ENCODE measurements at places on chromosomes 16 and 17.

- DNase-seq = no peak
These were observed 724 bp downstream of the MVP start for GRCh38 chr16:29820730-29821642.

- no peak for DNase-seq
These were observed 205.2 kb upstream of the CDH5 start for GRCh38 chr16:66161269-66161668.

DNA sequence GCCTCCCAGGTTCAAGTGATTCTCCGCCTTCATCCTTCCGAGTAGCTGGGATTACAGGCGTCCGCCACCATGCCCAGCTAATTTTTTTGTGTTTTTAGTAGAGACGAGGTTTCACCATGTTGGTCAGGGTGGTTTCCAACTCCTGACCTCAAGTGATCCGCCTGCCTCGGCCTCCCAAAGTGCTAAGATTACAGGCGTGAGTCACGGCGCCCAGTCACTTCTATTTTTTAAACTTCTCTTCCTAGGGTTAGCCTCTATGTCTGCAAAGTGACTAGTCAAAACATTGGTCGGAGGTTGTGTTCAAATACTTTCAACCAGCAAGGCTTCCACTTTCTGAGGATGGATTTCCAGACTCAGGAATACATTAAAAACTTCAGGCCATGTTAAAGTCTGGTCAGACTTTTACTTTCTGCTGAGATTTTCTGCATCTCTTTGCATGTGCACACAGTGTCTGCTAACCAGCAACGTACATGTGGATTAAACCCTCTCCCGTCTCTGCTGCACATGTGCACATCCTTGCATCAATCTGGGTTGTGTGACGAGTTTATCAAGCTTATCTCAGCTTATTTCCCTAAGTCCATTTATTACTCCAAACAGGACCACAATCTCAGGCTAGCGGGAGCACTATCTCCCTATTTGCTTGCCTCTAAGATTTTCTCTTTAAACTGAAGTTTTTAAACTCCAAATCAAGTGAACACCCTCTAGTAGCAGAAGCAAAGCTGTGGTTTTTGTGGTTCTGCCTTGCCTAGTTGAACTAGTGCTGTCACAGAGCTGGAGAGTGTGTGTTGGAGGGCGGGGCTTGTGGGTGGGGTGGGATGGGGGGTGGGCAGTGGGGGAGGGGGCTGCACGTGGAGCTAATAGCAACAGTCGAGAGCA is 525.2 kb upstream of the GOT2 start:
- no peak for DNase-seq

DNA sequence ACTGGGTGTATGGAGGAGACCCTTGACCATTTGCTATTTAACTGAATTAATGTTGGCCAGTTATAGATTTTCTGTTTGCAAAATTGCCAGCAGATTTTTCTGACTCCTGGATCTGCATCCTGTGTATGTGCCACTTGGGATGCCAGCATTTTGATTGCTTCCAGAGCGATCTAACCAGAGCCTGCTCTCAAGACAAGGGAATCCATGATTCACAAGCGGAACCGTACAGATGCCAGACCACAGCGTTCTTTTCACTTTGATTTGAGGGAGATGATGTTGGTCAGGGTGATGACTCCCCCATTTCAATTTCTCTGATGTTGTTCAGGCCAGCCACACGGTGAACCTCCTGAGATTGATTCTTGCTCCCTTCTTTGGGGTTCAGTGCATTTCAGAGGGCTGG is 228.7 kb downstream of the CDH13 start:
- no peak for DNase-seq

DNA sequence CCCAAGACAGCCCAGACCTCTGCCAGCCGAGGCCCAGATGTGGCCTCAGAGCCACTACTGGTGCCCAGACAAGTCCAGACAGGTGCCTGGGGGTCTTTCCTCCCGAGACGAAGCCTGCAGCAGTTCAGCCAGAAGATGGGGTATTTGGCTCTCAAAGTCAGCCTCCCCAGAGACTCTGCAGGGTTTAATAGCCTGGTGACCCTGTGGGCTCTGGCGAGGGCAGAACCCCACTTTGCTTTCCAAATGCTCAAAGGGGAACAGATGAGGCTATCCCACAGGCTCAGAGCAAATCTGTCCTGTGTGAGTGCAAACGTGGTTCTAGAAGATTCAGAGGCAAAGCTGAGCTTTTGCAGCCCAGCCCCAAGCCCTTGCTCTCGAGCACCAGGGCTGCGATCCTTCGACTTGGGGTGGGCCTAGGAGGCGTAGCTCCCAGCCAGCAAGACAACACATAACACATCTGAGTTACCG is 236.0 kb downstream of the MRTFB start:
- no peak for DNase-seq

GRCh38 chr16:72979974-72980373 is 68.0 kb downstream of the ZFHX3 start:
- DNase-seq = no peak

- DNase-seq = no peak
These were observed 26.9 kb upstream of the SPATA32 start for GRCh38 chr17:45288825-45289224.

GRCh38 chr17:2054512-2055291 is at the start of gene HIC1:
Gene HIC1 (plus strand): TSS chr17:2055103. CDS start chr17:2056691, 1,588 bp downstream.
- DNase-seq = peak; percentile 49

GRCh38 chr16:77133706-77134105 is 57.3 kb upstream of the MON1B start:
- no peak for DNase-seq

DNA sequence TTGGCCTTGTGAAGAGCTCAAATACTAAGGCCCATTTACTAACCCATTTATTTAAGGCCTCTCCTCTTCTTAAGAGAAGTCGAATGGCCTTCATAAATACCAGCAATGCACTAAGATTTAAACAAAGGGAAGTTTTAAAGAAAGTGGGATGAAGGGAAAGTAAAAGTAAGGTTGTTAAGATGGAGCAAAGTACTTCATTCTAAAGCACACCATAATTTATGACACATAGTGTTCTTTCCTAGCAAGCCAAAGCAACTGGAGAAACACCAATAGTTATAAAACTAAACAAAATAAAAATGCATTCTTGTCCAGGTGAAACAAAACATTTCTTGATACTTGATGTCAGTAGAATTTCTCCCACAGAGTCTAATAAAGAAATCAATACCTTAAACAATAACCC is 27.9 kb downstream of the CDH11 start:
- no peak for DNase-seq

GRCh38 chr16:12124742-12125141 is 148.2 kb downstream of the SNX29 start:
- no peak for DNase-seq

- no peak for DNase-seq
These were observed 23.0 kb downstream of the SMTNL2 start for GRCh38 chr17:4607261-4607741.

All from effector CD8-positive, alpha-beta T cell (primary cell).